ENCODE measurements at places on chromosomes 7 and 10.

GRCh38 chr7:110944448-110944847 is 146.5 kb upstream of the LRRN3 start:
- DNase-seq, result no peak

DNA sequence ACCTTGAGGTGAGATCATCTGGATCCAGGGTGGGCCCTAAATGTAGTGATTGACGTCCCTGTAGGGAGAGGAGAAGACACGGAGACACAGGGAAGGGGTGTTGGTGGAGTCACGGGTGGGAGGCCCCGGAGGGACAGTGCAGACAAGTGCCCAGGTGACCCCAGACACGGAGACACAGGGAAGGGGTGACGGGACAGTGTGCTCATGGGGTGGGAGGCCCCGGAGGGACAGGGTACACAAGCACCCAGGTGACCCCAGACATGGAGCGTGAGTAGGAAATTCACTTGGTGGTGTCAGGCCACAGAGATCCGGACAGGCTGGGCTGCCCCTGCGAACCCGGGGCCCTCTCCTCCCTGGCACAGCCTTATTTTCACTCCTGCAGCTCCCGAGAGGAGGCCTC is 176.9 kb downstream of the PTPRN2 start:
- no peak for DNase-seq

GRCh38 chr7:42348631-42349030 is 111.6 kb upstream of the GLI3 start:
- DNase-seq, result no peak

- peak; percentile 20 for DNase-seq
These were observed 196.9 kb upstream of the RHOBTB1 start for GRCh38 chr10:61140765-61141392.

GRCh38 chr10:69677985-69678654 is 48.1 kb downstream of the FAM241B start:
- DNase-seq, result peak; percentile 87

DNA sequence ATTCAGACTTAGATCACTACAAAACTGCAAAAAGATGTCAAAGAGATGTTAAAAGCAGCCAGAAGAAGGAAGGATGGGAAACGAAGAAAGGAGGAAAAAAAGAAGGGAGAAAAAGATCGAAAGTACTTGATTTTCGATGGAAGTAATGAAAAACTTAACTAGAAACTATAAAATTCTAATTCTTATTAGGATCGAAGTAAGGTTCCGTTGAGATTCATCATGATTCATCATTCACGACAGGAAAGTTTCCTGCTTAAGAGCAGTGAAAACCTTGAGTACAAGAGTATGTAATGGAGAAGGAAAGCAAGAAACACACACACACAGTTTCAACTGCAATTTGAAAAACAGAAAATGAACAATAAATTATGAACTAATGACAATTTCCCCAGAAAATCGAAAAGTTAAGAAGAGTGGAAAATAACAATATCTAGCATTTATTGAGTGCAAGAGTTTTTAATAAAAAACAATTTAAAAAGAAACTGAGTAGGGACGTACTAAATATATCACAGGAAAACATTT is 1.1 kb upstream of the ING3 start:
- no peak for DNase-seq

DNA sequence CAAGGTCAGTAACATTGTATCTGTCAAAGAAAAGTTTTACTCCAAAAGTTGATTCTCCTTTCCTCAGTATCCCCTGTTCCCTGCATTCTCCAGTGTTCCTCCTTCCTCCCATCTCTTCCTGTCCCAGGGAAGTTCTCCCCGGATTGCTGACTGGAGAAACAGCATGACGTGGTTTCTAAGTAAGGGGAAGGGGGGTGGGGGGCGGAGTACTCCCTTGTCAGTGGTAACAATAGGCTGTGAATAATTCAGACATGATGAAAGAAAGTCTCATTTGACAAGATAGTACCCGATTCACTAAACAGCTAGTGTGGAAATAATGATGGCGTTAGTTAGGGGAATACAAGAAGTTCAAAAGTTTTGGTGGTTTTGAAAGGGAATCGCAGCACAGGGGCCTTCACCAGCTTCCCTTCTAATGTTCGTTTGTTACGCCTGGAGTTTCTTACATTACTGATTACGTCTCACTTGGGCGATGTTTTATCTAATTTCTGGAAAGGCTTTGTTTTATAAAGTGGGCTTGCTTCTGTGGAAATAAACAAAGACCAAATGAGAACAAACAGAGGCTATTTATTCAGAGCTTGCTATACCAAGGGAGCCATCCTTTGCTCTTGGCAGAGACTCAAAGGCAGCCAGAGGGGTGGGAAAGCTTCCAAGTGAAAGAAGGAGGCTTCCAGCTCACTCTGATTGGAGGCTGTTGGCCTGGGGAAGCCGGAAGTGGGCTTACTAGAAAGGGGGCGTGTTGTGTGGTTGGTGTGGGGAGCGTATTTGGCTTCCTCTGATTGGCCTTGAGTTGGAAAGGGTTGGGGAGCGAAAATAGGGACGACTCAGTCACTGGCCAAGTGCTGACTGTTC is 453.7 kb downstream of the SDK1 start:
- DNase-seq, result peak; percentile 90

- DNase-seq, result no peak
These were observed 1013.1 kb downstream of the KCNMA1 start for GRCh38 chr10:76624470-76624869.

GRCh38 chr7:74587435-74588126 is 69.9 kb upstream of the GTF2I start:
- peak; percentile 97 for DNase-seq

DNA sequence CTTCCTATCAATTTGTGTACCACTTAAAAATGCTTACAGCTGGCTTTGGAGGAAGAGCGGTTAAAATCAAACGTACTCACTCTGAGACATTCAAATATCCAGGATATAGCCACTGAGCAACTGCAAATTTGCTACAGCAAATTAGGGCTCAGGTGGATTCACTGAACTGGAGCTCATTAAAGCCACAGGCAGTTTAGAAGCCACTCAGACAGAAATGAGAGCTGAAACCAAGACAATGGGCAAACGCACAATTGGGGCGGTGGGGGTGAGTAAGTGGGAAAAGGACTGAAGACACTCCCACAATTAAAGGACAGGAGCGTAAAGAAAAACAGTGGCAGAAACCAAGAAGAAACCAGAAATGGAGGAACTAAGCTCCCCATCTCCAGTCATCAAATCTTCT is 20.5 kb downstream of the MPP7 start:
- DNase-seq, result no peak

- DNase-seq, result no peak
These were observed 160.2 kb downstream of the ARHGAP12 start for GRCh38 chr10:31768467-31768866.

- no peak for DNase-seq
These were observed 902 bp upstream of the NFE2L3 start for GRCh38 chr7:26151096-26151495.

DNA sequence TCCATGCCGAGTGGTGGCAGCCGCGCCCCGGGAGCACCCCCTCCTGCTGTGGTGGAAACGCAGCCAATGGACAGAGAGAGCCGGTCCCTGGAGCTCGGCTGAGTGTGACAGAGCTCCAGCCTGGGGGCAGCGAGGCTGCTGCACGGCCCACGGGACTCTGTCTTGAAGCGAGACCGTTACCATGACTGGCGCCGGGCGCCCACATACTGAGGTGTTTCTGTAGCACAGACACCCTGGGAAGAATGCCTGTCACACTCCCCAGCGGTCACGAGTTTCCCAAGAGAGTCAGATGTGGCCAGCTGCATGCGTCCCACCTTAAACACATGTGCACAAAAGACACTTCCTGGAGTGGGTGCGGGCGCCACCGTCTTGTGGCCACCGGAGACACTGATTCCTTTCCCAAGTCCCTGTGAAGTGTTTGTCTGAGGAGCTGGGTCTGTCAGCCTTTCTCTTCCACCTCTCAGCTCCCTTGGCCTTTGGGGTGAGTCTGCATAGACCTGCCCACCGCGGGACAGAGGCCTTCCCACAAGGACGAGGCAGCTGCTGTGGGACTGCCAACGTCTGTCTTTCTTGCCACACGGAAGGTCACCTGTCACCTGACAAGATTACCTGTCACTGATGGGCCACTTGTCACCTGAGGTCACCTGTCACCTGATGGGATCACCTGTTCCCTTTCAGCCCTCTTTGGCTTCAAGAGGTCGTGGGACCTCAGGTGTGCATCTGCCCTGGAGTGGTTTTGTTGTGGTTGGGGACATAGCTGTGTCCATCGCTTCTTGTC is 94.6 kb downstream of the DNAJB6 start:
- no peak for DNase-seq

DNA sequence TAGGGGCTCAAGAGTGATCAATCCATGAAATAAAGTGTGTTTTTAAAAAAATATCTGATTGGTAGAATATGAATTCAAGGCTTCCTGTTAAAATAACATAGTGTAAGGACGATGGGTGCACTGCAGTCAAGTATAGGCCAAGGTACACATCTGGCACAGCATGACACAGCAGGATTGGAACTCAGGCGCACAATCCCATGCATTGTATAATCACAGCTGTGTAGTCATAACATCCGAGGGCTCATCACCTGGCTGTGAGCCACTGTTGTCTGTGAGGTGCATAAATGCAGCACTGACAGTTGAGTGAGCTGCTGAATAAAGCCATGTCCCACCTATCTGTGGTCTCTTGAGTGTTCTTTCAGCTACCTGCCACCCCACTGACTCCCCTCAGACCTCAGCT is 142.3 kb upstream of the HPS1 start:
- DNase-seq, result no peak

- peak; percentile 58 for DNase-seq
These were observed 639 bp downstream of the TSPAN13 start for GRCh38 chr7:16753932-16754855.

GRCh38 chr10:58268454-58268945 is 462 bp upstream of the CISD1 start:
- DNase-seq, result no peak

GRCh38 chr10:59885430-59886134 is 20.8 kb downstream of the CCDC6 start:
- no peak for DNase-seq

- no peak for DNase-seq
These were observed 10.0 kb upstream of the STK31 start for GRCh38 chr7:23700046-23700445.

GRCh38 chr7:494906-495305 is 24.7 kb downstream of the PDGFA start:
- no peak for DNase-seq

DNA sequence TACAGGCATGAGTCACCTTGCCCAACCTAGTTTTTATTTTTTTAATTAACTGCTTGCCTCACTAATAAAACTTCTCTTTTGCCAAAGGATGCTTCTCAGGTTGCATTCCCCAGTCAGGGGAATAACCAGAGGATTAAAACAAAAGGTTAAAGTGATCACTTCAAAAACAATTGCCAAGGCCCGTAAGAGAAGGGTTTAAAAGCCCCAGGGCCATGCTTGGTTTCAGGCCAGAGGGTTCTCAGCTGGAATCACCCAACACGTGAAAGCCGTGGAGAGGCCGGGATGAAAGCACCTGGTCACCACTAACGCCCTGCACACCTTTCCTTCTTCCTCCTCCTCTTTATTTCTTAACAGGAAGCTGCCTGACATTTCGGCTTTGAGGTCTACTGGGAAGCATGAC is 587.5 kb downstream of the PTPRN2 start:
- DNase-seq, result no peak

- no peak for DNase-seq
These were observed 229.0 kb downstream of the PRPF18 start for GRCh38 chr10:13815756-13816155.

DNA sequence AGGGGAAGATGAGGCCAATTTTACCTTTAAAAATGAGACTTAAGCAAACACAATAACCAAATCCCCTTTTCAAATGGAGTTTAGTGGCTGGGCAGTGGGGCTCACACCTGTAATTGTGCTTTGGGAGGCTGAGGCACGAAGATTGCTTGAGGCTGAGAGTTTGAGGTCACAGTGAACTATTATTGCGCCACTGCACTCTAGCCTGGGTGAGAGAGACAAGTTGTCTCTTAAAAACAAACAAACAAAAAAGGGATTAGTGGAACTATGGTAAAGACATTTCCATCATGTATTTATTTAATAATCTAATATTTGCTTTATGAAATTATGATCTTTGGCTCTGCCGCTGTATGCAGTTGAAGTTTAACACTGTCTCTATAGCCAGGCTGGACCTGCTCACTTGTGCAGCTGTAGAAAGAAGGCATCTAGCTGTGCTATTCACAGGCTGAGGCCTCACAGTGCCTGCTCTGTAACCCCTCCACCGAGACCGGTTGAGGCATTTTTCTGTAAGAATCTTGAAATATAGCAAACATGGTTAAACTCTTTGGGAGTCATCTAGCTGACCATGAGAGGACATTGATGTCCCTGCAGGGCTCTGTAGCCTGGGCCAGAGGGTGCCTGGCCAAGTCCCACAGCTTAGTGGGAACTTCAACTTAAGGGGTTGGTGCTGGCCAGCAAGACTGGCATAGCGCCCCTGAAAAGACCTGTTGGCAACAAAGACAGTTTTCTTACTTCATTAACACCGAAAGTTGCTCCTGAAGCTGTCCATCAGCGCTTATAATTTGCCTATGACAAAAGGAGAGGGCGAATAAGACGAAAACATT is 131.8 kb downstream of the BMPER start:
- DNase-seq, result peak; percentile 58

DNA sequence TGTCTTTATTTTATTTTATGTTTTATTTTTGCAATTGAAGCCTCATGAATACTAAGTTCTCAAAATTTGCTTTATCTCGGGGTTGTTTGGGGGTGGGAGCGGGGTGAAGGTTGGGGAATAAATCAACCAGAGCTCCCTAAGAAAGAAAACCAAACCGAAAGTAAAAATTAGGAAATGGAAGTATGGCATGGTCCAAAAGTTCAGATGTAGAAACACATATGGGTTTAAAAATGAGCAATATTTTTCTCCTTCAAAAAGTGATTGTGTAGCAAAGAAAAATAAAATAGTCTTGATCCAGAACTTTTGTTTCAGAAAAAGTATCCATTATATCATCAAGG is 177.4 kb upstream of the PLXDC2 start:
- no peak for DNase-seq

DNA sequence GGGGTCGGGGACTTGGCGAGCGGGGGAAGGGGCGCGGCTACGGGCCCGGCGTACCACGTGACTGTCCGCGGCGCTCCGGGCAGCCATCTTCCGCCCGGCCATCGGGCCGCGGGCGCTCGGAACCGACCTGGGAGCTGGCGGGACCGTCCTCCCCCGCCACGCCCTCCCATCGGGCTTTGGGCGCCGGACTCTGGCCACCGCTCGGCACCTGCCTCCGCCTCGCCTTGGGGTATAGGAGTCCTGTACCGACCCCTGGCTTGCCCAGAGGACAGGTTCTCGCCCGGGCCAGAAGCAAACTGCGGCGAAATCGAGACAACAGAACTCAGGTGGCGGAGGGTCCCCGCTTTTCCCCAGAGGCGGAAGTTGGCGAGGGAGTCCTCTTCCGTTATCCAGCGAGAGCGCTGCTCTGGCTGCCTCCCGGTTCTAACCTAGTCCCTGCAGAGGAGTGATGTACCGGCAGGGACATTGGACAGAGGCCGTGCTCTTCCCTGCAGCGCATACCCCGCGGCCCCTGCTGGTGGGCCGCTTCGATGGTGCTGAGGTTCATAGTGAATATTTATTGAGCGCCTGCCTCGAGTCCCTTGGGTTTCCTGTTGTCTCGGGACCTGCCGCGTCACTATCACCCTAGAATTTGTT is 1.2 kb upstream of the SGMS1 start:
- peak; percentile 79 for DNase-seq

- no peak for DNase-seq
These were observed 352 bp upstream of the ZNF485 start for GRCh38 chr10:43605850-43606322.

All from lung (tissue), 17 donors.